ENCODE measurements at places on chromosomes 7 and 10.

DNA sequence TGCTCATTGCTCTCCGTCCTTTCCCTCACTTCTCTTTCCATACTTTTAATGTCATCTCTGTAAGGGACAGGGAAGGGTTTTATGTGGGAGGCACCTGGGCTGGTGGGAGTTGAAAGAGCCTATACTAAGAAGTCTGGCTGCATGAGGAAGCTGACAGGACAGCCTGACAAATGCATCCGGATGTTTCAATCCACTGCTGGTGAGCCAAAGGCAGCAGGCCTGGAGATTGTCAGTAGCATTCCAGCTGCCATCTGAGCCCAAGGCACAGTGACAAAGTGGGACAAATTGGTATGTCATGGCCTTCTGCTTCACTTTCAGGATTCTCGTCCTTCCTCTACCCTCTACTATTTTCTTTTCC is 218.4 kb downstream of the STK31 start:
- no peak for DNase-seq

- no peak for DNase-seq
Measured at GRCh38 chr10:114245121-114245791, 6.2 kb downstream of the VWA2 start.

DNA sequence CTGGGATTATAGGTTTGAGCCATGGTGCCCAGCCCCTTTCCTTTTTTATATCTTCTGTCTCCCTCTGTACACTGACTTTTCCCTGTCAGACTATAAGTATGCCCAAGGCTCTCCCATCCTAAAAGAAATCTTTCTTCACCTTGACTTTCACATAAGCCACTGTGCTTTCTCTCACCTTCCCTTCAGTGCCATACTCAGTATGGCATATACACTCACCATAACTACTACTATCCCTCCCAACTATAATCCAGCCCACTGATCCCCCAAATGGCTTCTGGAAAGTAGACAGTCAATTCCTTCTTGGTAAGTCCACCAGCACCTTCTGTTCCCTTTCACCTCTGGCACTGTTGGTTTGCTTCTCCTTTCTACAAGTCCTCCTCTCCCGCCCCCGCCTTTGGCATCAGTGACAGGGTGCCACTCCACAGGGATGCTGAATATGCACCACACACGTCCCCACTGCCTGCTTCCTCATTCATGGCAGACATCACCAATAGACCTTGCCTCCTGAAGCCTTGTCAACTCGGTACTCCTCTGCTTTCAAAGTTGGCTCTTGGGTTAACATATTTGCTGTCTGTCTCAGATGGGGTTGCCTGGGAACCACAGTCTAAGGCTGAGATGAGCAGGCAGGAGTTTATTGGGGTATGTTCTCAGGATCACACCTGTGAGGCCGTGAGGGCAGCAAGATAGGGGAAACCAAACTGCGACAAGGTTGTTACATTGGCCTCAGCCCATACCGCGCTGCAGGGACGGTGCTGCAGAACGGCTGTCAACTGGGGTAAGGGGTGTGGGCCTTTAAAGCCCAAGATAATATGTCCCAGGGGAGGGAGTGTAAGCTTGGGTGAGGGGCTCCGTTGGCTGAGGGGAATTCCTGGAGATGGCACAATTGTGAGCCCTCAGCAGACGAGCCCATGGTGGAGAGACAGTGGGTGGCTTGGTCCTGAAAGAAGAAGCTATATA is 7.2 kb upstream of the PSAP start:
- no peak for DNase-seq

GRCh38 chr10:120145107-120145506 is 252.6 kb downstream of the SEC23IP start:
- DNase-seq: no peak

DNA sequence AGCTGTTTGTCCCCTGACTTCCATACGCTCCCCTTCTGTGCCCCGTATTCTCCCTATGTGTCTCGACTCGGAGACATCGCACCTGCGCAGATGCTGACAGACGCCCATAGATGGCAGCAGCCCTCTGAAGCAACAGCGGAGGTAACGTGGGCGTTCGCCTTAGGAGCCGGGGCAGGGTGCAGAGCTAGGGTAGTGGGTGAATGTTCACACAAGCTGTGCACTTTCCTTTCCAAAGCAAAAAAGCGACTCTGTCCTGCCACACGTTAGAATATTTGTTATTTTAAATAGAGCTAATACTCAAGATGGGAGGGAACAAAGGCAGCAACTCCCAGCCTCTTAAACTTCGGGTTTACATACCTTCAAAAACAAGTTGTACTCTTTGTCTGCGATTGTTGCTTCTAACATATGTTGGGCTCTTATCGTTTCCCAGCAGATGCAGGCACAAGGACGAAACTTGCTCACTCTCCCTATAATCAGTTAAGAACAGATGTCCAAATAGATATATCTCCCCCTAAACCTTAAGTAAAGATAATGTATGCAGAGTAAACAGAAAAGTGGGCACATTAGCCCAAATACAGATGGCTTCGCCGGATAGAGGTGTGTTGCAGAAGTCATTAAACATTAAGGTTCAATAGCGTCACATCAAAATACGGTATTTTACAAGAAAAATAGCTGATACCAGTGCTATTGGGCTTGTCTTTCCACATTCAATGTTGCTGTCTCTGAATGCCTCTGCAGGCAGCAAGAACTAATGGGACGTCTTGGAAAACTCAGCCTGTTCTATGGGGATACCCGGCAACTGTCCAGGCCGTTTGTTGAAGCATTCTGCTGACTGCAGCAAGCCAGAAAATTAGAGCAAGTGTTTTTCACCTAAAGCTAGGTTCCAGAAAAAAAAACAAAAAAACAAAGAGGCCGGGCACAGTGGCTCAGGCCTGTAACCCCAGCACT is 340.3 kb upstream of the PRKCQ start:
- peak; percentile 52 for DNase-seq

- DNase-seq: no peak
Measured at GRCh38 chr10:112026438-112026837, 157.1 kb downstream of the GPAM start.

GRCh38 chr10:60767424-60767823 is 10.9 kb upstream of the CDK1 start:
- DNase-seq: no peak

DNA sequence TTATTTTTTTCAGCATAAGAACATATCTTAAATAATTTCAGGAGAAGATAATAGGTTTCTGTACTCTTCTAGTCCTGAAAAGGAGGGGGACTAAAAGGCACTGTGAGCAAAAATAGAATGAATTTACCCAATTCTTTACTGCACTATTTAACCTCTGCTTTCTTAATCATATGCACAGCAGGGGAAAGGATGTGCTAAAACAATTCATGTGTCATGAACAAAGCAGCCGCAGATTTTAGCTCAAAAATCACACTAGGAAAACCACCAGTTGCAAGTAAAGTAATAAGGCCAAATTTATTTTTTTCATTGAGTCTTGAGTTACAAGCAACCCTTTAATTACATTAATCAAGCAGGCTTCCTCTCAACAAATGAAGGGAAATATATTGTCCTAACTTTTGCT is 80.1 kb downstream of the CABCOCO1 start:
- DNase-seq: no peak

DNA sequence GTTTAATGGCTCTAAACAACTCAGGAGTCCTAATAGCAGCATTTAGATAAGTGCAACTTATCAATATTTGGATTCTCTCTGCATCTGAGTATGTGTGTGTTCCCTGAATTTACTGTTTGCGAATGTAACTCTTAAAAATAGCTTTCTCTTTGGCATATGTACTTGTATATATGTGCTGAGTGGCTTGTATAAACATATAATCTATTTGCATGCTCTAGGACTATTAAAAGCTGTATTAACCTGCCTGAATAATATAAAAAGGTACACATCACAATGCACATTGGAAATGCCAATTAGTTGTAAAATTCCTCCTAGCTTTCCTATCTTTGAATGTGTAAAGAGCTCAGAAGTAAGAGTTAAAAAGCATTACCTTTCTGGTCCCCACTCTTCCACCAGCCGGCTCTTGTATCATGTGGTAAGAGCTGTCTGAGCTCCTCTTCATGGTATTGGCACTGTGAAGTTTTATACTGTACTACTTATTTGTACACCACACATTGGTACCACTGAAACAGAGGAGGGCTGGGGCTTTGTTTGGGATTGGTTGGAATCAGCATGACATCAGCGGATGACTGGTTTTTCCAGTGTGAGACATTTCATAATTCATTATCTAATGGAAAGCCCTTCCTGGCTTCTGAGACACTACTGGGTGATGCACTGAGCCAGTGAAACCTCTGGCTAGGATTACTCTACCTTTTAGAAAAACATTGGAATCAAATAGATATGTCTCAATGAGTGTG is at the start of gene INHBA:
Gene INHBA (minus strand): TSS at position 456 of the 737 bp plus-strand sequence. CDS start 2,716 bp downstream, outside the sequence.
- no peak for DNase-seq
